ENCODE measurements at places on chromosomes 5 and 9. TPM values are rescaled to one million over a fixed set of nuclear protein-coding genes. Genes with fewer than 3 reads are reported as not detected.

The PCDHAC2 gene
- total RNA-seq: 1.2 TPM

The IL4 gene
- not detected for total RNA-seq

The PHYHD1 gene
- total RNA-seq: not detected

The AGXT2 gene
- not detected for total RNA-seq

The SYK gene
- 0.02 TPM for total RNA-seq

The TRIM36 gene
- 2.5 TPM for total RNA-seq

The FABP6 gene
- total RNA-seq: 2.2 TPM

The CBY3 gene
- not detected for total RNA-seq

The PCA3 gene
- not detected for total RNA-seq

The GABRP gene
- total RNA-seq: not detected

The OBP2B gene
- total RNA-seq: not detected

The JADE2 gene
- total RNA-seq: 8.9 TPM

The GOLM1 gene
- total RNA-seq: 111 TPM

The WDR38 gene
- total RNA-seq: not detected

All from NCI-H460 (cell line).